ENCODE measurements at places on chromosomes 13 and 19.

DNA sequence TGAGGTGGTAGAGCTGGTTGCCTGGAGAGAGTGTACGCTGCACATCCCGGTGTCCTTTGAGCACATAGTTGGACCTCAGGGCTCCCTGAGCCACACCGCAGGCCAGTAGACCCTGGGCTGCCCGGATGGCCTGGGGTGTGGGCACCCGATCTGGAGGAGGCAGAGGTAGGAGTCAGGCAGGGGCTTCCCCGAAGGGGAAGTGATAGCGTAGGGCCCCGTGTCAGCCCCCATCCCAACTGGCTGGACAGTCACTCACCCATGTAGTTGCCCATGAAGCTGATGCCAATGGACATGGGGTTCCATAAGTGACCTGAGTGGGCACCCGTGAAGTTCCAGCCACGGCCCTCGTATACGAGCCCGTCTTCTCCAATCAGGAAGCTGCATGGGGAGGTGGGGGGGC is 3.6 kb downstream of the PGLYRP1 start:
- no peak for DNase-seq

GRCh38 chr13:98033277-98034247 is 80.1 kb downstream of the IPO5 start:
- DNase-seq = no peak

GRCh38 chr19:45674946-45675345 is 6.9 kb downstream of the GIPR start:
- DNase-seq = no peak

DNA sequence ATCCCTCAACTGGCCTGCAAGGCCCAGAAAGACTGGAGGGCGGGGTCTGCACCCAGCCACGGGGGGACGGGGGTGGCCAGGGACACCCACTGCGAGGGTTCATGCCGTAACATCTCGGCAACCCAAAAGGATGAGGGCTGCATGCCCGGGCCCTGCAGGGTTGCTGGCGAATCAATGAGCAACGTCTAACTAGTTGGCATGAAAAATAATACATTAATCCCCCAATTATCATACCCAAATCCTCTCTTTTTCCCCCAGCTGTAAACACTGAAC is 232.2 kb downstream of the TUBA3C start:
- DNase-seq = no peak

- no peak for DNase-seq
These were observed 318.3 kb downstream of the NDFIP2 start for GRCh38 chr13:79799059-79799867.

DNA sequence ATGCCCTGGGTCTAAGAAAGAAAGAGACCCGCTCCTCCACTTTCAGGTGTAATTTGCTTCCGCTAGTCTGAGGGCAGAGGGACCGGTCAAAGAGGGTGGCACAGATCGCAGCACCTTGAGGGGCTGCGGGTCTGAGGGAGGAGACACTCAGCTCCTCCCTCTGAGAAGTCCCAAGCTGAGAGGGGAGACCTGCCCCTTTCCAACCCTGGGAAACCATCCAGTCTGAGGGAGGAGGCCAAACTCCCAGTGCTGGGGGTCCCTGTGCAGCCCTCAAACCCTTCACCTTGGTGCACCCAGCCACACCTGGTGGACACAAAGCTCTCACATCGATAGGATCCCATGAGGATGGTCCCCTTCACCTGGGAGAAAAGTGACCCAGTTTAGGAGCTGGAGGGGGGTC is 13.0 kb downstream of the MISP start:
- DNase-seq = no peak

- DNase-seq = no peak
These were observed 8.5 kb upstream of the SYT5 start for GRCh38 chr19:55188625-55189024.

- no peak for DNase-seq
These were observed 13.7 kb downstream of the ANKRD27 start for GRCh38 chr19:32661318-32661717.

GRCh38 chr13:112127564-112128330 is 60.8 kb downstream of the SOX1 start:
- DNase-seq = no peak

GRCh38 chr19:7879836-7880235 is 5.6 kb upstream of the PRR36 start:
- no peak for DNase-seq

- no peak for DNase-seq
These were observed 21.4 kb upstream of the SERP2 start for GRCh38 chr13:44352202-44352601.

DNA sequence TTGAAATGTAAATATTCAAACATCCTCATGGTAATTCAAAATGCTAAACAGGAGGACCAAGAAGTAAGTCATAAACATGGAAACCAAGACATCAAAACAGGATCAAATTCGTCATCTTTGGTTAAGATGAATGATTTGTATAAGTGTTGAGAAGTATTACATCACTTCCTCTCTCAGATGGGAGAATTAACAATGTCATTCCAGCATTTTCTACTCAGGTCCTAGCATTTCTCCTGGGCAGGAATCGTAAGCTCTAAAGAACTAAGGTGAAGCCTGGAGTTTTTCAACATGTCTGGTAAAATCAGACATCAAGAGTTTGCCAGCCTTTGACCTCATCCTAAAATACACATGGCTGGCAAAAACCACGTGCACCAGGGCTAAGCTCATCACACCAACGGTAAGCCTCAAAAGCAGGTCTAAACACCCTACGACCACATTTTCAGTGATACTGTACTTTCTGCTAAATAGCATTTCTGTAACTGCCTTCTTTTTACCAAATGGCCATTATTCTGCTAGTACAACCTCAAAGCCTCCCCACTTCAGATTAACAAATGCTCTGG is 24.8 kb downstream of the RANBP3 start:
- DNase-seq = no peak

GRCh38 chr13:99984461-99985240 is 3.1 kb downstream of the ZIC2 start:
- no peak for DNase-seq

- DNase-seq = no peak
These were observed 184.8 kb downstream of the KDM4B start for GRCh38 chr19:5153601-5154128.

DNA sequence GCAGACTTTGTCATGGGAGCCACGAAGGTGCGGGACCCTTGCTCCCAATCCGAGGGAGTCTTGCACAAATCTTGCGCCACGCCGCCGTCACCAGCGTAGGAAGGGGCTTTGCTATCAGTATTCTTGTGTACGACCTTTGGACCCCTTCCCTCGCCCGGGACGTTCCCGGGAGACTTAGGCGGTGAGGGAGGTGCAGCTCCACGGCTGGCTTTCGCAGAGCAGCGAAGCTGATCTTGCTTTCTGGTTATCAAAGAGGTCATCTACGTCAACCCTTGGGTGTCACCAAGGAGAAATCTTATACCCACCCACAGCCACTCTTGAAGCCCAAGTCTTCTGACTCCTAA is 583 bp downstream of the TECR start:
- no peak for DNase-seq

DNA sequence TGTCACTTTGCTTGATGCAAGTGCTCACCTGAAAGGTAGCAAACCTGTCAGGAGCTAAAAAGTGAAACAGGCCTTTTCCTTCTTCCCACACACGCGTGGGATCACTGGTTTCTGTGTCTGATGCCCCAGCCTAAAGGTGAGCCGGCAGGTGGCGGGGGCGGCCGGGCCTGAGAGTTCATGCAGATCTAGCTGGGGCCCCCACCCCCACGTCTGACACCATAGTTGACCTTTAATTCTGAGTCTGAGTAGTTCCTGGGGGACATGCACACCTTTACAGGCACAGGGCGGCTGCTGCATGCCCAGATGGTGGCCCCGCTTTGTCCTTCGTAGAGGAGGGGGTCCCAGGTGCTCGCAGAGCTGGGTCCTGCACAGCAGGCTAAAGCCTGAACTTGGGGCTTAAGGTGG is 345.3 kb downstream of the TEX29 start:
- DNase-seq = no peak

GRCh38 chr13:75452564-75452963 is 29.4 kb downstream of the TBC1D4 start:
- no peak for DNase-seq

- no peak for DNase-seq
These were observed 7.8 kb upstream of the TDRD12 start for GRCh38 chr19:32711747-32712146.

- no peak for DNase-seq
These were observed 193.8 kb downstream of the FOXO1 start for GRCh38 chr13:40472427-40473220.

- DNase-seq = no peak
These were observed 529.0 kb downstream of the MYO16 start for GRCh38 chr13:109158383-109158782.

- DNase-seq = no peak
These were observed 12.4 kb downstream of the CDX2 start for GRCh38 chr13:27956576-27957300.

GRCh38 chr19:6229216-6229913 is 50.4 kb downstream of the MLLT1 start:
- no peak for DNase-seq

GRCh38 chr13:37960427-37960826 is 90.9 kb upstream of the TRPC4 start:
- DNase-seq = no peak

DNA sequence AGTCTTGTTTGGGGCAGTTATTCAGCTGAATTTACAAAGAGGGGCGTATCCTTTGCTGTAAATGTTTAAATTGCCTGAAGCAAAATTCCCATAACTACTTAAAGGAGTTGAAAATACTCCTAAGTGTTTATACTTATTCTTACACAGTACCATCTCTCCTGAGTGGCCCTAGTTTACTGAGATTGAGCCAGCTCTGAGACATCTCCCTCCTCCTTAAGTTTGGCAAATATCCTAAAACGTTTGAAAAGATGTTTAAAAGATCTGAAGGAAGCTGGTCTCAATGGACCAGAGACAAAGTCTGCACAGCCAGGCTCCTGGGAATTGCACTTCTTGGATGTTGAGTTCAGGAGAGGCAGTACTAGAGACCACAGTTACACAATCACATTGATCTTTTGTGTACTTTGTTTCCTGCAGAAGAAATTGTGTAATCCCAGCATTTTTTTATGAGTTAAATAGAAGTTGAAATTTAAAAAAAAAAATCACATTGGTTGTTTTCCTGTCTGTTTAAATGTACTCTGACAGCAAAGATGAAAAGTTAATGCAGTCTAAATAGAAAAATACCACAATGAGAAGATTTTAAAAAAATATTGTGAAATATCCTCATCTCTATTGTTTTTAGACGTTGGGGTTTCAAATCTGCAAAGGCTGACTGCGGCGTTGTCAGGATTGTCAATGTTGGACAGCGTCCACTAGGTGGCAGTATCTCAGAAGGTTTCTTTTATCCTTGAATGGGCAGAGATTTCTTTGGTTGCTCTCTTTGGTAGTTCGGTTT is 20.7 kb downstream of the TNFSF11 start:
- DNase-seq = no peak

DNA sequence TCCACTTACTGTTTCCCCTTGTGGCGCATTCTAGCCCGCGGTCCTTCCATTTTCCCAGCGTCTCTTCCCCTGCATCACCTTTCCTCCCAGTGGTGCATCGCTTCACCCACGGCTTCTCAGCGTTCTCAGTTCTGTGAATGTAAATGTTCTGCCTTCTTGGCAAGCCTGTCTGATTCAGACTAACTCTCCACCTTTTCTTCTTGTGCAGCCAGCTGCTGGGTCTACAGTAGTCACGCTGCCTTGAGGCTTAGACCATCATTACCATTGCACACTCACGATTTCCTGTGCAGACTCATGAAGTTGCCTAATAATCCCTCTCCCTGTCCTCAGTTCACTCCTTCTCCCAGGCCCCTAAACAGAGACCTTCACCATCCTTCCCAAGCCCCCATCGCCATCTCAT is 75.0 kb downstream of the DHRS12 start:
- DNase-seq = no peak

- DNase-seq = no peak
These were observed 8.0 kb downstream of the SGTA start for GRCh38 chr19:2774953-2775555.

GRCh38 chr19:7336321-7336973 is 12.3 kb upstream of the ARHGEF18 start:
- DNase-seq = no peak
